ENCODE measurements at places on chromosomes 4 and X.

GRCh38 chr4:26076000-26076587 lies 162.1 kb downstream of the SMIM20 start:
- peak; percentile 76 for DNase-seq

- DNase-seq, result peak; percentile 8
These were observed 8.0 kb upstream of the CPEB2 start for GRCh38 chr4:14994242-14994641.

DNA sequence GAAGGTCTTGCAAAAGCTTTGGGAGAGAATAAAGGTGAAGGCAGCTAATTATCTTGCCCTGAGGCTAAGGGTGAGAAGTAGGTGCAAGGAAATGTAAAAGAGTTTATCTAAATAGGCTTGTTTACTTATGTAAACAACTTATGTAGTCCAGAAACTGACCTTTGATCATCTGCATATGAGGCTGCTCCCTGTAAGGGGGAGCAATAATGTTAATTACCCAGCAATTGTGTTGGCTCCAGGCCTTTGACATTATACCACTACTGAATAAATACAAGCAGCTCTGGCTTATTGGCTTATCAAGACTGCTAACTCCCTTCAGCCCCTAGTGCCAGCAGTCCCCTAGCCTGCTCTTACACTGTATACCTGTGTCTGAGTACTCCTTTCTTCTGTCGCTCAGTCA lies 303.7 kb upstream of the GNPDA2 start:
- no peak for DNase-seq

GRCh38 chrX:45428831-45429230 lies 228.2 kb upstream of the DIPK2B start:
- DNase-seq, result no peak

- no peak for DNase-seq
These were observed 60.4 kb downstream of the PPEF2 start for GRCh38 chr4:75841641-75842520.

- DNase-seq, result no peak
These were observed 2.0 kb downstream of the RAPGEF2 start for GRCh38 chr4:159104694-159105414.

DNA sequence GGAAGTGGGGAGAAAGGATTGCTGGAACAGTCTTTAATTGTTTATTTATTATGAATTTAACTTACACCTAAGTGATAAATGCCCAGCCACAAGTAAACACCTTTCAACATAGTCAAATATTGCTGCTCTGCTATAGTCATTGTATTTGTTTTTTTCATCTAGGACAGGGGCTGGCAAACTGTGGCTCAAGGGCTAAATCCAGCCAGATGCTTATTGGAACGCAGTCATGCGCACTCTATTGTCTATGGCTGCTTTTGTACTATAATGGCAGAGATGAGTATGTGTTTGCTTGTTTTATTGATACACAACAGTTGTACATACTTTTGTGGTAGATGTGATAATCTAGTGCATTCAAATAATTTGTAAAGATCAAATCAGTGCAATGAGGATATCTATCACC lies 95.3 kb downstream of the ZAR1 start:
- DNase-seq, result no peak

GRCh38 chr4:20760053-20760452 lies 59.8 kb downstream of the PACRGL start:
- DNase-seq, result no peak

DNA sequence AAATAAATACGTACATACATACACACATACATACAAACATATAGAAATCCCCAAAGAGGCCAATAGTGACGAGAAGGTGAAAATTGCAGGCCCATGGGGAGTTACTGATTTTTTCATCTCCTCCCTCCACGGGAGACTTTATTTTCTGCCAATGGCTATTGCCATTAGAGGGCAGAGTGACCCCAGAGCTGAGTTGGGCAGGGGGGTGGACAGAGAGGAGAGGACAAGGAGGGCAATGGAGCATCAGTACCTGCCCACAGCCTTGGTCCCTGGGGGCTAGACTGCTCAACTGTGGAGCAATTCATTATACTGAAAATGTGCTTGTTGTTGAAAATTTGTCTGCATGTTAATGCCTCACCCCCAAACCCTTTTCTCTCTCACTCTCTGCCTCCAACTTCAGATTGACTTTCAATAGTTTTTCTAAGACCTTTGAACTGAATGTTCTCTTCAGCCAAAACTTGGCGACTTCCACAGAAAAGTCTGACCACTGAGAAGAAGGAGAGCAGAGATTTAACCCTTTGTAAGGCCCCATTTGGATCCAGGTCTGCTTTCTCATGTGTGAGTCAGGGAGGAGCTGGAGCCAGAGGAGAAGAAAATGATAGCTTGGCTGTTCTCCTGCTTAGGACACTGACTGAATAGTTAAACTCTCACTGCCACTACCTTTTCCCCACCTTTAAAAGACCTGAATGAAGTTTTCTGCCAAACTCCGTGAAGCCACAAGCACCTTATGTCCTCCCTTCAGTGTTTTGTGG lies 180.7 kb downstream of the AR start:
- DNase-seq, result no peak

GRCh38 chr4:4640692-4641091 lies 98.8 kb upstream of the STX18 start:
- no peak for DNase-seq

DNA sequence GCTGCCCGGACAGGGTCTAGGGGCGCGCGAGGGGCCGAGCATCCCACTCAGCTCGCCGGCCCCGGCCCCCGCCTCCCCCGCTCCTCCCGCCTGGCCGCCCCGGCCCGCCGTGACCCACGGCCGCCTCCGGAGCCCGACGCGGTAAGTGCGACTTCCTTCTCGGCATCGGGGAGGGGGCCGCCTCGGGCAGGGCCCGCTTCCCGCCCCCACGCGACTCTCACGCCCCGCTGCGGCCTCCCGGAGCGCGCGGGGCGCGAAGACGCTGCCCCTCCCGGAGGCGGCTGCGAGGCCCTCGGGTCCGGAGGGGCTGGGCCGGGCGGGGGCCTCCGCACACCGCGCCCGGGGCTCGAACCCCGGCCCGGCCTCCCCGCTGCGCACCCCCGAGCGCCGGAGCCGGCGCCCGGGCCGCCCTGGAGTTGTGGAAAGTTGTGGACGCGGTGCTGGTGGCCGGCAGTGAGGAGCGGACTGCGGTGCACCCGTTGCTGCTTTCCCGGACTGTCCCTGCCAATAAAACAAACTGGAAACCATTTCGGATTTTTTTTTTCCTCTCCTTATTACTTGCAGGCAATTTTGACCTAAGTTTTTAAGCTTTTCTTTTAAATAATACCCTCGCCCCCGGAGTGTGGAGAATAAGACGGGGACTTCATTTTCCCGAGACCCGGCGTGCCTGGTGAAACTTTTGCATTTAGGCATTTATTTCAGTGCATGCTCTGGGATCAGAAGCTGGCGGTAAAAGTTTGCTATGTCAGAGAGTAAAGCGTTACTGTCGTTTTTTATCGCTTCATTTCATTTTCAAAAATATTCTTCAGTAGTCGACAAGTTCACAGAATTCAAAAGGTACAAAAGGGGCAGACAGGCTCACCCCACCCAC lies 13.0 kb upstream of the TMEM156 start:
- DNase-seq, result peak; percentile 58

DNA sequence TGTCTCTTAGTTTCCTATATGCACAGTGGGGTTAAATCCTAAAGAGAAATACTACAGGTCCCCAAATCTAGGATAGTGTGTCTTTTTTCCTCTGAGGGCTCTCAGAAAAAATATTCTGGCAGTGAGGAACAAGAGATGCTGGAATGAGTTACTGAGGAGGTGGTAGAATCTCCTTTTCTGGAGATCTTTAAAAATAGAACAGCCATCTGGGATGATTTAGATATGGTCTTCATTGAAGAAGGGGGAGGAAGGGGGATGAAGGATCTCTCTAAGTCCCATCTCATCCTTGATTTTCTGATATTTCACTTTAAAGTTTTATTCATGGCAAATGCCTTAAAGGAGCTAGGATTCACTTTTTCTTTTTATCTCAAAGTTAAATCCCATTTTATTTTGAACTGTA lies 235.0 kb downstream of the MAML3 start:
- DNase-seq, result no peak

DNA sequence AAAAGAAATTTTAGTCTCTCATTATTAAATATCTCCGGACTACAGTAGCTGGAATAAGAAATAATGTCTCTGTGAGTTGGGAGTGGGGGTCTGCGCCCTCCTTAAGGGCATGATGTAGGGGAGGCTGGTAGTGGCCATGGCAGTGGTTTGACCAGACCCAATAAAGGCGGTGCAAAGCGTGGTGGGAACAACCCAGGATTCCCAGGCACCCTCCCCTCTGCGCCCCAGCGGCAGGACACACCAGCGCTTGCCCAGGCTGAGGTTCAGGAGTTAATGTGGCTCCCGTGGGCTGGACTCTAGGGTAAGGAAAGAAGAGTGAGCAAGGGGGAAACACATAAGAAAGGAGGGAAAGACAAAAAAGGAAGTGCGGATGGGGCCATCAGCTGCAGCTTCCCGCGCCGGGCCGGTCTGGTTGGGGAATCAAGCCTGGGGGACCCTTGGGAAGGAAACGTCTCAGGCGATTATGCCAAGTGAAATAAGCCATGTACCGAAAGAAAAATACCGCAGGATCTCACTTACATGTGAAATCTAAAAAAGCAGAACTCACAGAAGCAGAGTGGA lies 157.5 kb upstream of the SMIM31 start:
- DNase-seq, result no peak

DNA sequence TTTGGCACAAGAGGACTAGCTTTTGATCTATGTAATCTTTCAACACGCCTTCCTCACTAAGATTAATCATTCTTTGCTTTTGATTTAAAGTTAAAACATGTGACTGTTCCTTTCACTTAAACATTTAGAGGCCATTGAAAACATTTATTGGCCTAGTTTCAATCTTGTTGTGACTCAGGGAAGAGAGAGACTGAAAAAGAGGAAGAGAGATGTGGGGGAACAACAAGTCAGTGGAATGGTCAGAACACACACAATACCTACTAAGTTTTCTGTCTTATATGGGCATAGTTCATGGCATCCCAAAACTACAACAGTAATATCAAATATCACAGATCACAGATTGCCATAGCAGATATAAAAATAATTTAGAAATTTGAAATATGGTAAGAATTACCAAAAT lies 812.9 kb upstream of the AGA start:
- DNase-seq, result no peak

All from activated T-cell treated with anti-CD3 and anti-CD28 coated beads, Interleukin-2, amount 50 U/mL, for 72 hours (primary cell).